Pancreas (tissue), 10 donors: ENCODE measurements at places on chromosomes 12 and 14.
A peak's percentile ranks its signal among the peaks of the same experiment; 100 is the strongest.

- H3K4me1 ChIP-seq = peaks cover 31% of the 10 kb centered on the region
- DNase-seq = peak; percentile 20
- no peak overlapping the region for H3K4me3 ChIP-seq
- peak overlapping the region; percentile 57 for H3K27ac ChIP-seq
Measured at GRCh38 chr14:24312736-24313507, 1.6 kb downstream of the LTB4R start.

- peak; percentile 69 for DNase-seq
- H3K27me3 ChIP-seq = no peaks in the 10 kb centered on the region
- no peak overlapping the region for H3K4me3 ChIP-seq
- H3K36me3 ChIP-seq = no peaks in the 10 kb centered on the region
- peaks cover 5% of the 10 kb centered on the region for H3K4me1 ChIP-seq
Measured at GRCh38 chr14:24042746-24043145, 9.1 kb upstream of the CARMIL3 start.

- no peak overlapping the region for H3K4me3 ChIP-seq
- no peaks in the 10 kb centered on the region for H3K4me1 ChIP-seq
- no peaks in the 10 kb centered on the region for H3K27me3 ChIP-seq
- no peak for DNase-seq
- no peak overlapping the region for H3K27ac ChIP-seq
- no peaks in the 10 kb centered on the region for H3K36me3 ChIP-seq
Measured at GRCh38 chr14:56244138-56244789, 126.1 kb downstream of the PELI2 start.

- H3K4me3 ChIP-seq = no peak overlapping the region
- H3K36me3 ChIP-seq = no peaks in the 10 kb centered on the region
- no peak overlapping the region for H3K27ac ChIP-seq
- no peak for DNase-seq
- H3K27me3 ChIP-seq = no peaks in the 10 kb centered on the region
Measured at GRCh38 chr14:49221316-49221715, 364.9 kb downstream of the RPS29 start.

DNA sequence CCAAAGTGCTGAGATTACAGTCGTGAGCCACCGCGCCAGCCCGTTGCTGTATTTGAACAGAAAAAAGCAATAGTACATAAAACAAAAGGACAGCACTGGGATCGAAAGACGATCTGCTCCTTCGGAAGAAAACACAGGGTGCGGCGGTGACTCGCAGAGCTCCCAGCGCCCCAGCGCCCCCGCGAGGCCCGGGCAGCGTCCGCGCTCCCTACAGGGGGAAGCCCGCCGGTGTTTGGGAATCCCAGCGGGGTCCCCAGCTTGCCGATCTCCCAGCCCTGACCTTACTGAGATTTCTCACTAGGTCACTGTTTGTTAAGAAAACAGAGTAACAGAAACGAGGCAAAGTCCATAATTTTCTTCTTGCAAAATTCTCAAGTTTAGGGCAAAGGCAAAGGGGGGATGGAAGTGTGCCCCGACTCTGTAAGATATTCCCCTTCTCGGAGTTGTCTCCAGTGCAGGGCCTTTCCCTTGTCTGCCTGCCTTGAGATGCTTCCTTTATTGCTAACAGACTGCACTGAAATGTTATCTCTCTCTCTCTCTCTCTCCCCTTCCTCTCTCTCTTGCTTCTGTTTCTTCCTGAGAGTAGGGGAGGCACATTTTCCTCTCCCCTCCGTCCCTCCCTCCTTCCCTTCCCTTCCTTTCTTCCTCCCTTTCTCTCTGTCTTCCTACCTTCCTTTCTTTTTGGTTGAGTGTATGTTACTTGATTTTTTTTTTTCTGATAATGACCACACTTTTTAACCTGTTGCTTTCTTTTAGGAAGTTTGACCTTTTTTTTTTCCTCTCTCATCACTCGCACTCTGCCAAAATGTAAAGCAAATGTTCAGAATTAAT lies 91.9 kb downstream of the TMEM30B start:
- H3K4me1 ChIP-seq = no peaks in the 10 kb centered on the region
- no peak overlapping the region for H3K4me3 ChIP-seq
- DNase-seq = peak; percentile 20
- H3K27me3 ChIP-seq = no peaks in the 10 kb centered on the region
